Liver (tissue), 10 donors: ENCODE measurements at places on chromosomes 13 and 19.
A peak's percentile ranks its signal among the peaks of the same experiment; 100 is the strongest.

DNA sequence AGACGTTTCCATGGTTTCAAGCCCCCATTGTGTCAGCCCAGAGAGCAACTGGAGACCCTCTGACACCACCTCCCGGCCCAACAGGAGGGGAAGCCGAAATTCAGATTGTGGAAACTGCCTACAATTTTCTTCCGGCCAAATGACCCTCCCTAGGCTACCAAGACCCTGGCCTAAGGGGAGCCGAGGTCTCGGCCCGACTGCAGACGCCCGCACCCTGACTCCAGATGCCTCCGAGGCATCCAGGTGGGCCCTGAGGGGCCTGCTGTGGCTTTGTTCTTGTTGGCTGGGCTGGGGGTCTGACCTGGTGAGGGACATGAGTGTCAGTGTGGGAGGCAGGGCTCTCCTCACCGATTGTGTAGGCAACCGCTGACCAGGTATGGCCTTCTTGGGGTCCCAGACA lies 9.6 kb downstream of the MEX3D start:
- no peak for DNase-seq

DNA sequence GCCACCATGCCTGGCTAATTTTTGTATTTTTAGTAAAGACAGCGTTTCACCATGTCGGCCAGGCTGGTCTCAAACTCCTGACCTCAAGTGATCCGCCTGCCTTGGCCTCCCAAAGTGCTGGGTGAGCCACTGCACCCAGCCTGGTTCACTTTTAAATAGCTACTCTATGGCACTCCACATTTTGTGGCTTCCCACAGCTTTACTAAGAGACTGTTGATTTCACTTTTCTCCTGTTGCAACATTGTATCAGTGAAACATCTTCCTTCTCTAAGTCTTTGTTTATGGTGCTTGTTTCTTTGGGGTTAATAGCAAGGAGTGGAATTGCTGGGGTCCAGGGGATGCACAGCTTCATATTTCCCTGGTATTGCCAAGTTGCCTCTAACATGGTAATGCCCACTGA lies 12.3 kb downstream of the TMEM38A start:
- no peak for DNase-seq

DNA sequence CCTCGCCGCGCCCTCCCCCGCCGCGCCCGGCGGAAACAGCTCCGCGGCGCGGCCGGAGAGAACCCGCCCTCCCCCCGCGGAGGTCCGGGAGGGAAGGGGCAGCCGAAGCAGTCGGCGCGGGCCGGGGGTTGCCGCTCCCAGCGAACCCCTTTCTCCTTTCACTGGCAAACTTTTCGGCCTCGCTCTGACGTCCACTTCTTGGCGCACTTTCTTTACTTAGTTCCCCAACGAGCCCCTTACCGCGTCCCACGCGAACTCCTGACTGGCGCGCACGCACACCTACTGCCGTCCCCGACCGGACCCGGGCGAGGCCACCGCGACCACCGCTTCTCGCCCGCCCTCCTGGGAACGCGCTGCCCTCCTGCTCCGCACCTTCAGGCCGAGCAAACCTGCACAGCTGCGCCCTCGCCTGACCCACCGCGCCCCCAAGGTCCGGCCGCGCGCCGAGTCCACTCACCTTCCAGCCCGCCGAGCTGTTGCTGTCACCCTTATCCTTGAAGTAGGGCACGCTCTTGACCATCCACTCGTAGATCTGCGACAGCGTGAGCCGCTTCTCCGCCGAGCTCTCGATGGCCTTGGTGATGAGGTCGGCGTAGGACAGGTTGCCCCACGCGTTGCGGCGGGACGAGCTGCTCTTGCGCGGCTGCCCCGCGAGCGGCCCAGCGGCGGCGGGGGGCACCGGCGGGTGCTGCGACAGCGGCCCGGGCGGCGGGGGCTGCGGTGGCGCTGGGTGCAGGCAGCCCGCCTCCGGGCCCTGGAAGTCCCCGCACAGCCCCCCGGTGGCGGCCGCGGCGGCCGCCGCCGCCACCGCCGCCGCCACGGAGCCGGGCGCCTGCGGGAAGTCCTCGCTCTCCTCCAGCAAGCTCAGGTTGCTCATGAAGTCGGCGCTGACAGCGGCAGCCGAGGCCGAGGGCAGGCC lies 1.1 kb downstream of the FOXO1 start:
- peak; percentile 50 for DNase-seq

DNA sequence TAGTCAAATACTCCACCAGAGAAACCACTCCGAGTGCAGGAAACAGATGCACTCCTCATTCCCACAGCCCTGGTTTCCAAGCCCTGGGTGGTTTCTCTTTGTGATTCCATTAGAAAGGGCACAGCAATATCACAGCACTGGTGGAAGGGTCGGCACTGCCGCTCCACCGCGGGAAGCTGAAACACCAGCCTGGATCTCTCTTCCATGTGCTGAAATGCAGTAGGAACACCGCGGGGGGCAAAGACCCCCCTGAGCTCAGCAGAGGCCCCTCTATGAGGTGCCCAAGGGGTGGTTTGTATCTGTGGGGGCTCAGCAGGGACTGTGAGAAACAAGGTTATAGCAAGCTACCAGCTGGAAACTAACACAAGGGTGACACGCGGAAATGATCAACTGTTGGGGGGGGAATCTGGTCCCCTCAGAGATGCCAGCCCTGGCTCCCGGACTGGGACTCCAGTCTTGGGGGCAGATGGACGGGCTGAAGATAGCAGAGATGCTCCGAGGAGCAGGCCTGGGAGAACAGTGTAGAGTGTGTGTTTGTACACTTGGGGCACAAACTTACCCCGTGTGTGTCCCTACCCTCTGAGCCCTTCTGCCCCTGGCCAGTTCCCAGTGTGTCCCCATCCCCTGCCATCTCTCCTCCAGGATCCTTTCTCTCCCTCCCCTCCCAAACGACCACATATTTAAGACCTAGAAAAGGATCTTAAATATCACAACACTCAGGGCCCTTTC lies 1.8 kb downstream of the ZFR2 start:
- DNase-seq: no peak

DNA sequence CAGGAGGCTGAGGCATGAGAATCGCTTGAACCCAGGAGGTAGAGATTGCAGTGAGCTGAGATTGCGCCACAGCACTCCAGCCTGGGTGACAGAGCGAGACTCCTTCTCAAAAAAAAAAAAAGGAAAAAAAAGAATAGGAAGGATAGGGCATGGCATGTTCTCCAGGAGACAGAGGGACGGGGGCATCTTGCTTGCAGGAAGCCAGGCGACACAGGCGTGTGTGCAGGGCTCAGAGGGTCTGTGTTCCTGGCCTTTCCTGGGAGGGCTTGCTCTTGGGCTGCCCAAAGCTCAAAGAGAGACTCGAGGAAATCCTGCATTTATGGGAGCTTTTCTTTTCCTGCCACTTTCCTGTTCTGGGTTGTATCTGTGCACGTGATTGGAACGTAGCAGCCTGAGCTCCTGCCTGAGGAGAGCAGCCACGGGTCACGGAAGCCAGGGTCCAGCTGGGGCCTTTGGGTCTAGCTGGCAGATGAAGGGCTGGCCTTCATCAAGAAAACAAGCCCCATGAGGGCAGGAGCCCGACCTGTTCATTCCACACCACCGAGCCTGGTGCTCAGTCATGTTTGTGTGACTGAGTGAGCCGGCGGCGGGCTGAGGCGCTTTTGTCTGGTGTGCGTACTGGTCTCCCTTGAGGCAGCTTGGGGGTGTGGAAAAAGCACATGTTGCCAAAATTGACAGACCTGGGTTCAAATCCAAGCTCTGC lies 44.5 kb downstream of the CAPN12 start:
- no peak for DNase-seq

- no peak for DNase-seq
These were observed 15.2 kb upstream of the C1QTNF9B start for GRCh38 chr13:23912469-23912868.

GRCh38 chr19:2423071-2423914 lies 4.1 kb downstream of the TIMM13 start:
- no peak for DNase-seq

DNA sequence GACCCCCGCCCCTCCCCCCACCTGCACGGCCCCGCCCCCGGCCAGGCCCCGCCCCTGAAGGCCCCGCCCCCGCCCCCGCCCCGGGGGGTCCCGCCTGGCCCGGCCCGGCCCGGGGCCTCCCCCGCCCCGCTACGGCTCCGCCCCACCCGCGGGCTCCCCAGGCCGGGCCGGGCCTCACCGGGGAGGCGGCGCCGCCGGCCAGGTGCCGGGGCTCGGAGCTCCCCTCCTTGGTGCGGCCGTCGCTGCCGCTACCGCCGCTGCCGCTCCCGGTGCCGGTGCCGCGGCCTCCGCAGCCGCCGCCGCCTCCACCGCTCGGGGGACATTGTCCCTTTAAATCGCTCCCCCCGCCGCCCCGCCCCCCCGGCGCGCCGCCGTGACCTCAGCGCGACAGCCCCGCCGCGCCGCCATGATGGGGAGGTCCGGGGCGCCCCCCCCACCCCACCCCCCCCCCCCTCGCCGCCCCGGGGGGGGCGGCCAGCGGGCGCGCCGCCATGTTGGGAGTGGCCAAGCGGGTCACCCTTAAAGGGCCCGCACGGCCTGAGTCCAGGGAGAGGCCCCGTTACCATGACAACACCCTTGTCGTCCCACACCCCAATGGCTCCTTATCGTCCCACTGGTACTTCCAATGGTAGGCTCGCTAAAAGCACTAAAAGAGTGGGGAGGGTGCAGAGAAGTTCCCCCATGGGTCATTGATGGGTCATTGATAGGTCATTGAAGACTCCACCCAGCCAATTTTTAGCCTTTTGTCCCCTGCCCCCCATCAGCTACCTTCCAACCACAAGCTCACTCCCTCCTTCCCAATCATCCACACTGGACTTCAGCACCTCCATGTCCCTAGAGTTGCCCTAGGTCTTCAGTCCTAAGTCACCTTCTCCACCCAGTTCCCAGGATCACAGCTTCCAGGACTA lies at the start of gene WIZ:
WIZ (minus strand) TSS at position 337 of the 908 bp plus-strand sequence. CDS start 1,649 bp downstream, outside the sequence.
- DNase-seq: peak; percentile 89

DNA sequence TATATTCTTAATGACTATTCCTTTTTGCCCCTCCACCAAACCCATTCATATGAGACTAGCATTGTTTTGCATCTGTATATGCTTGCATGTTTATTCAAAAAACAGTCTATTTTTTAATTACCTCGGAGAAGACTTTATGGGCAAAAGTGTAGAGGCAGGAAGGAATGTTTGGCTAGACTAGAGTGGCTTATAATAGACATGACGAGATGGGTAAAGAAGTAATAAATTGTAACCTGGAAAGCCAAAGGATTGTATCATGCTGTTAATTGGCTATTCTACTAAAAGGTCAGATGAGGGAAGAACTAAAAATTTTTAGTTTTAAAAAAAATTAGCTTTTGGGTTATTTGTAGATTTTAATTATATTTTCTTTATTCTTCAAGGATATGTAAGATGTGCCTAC lies 91.1 kb downstream of the FNDC3A start:
- DNase-seq: no peak

GRCh38 chr13:40271271-40271885 lies 395.1 kb downstream of the FOXO1 start:
- DNase-seq: no peak

DNA sequence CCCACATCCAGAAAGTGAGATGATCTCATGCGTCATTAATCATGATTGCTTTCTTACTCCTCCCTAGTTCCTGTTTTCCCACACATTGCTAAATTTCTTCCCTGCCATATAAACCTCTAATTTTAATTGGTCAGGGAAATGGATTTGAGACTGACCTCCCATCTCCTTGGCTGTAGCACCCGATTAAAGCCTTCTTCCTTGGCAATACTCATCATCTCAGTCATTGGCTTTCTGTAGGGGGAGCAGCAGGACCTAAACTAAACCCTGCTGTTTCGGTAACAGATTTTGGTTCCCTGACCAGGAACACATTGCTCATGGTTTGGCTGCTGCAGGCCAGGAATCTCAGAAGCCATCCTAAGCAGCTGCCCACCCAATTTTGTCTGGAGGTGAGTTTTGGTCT lies 61.7 kb downstream of the SPRYD7 start:
- no peak for DNase-seq

DNA sequence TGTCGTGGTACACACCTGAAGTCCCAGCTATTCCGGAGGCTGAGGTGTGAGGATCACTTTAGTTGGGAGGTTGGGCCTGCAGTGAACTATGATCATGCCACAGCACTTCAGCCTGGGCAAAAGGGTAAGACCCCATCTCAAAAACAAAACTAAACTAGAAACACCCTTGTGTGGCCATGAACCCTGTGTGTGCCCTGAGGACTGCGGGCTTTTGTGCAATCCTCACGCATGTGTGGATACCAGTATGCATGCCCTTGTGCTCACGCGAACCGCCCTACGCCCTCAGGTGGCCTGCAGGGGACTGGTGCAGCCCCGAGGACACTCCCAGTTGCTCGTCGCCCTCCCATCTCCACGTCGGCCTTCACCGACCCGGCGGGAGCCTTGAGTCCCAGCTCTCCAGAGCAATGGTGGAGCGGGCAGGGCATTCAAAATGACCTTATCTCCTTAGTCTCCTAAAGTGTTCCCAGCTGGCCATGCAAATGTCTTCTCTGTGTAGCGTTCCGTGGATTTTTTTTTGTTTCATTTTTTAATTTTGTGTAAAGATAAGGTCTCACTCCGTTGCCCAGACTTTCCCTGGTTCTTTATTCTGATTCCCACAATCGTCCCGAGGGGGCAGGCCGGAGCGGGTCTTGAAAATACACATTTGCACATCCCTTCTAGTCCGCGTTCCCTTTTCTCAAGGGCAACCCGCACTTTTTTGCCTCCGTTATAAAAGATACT lies 868 bp upstream of the EGLN2 start:
- peak; percentile 73 for DNase-seq

DNA sequence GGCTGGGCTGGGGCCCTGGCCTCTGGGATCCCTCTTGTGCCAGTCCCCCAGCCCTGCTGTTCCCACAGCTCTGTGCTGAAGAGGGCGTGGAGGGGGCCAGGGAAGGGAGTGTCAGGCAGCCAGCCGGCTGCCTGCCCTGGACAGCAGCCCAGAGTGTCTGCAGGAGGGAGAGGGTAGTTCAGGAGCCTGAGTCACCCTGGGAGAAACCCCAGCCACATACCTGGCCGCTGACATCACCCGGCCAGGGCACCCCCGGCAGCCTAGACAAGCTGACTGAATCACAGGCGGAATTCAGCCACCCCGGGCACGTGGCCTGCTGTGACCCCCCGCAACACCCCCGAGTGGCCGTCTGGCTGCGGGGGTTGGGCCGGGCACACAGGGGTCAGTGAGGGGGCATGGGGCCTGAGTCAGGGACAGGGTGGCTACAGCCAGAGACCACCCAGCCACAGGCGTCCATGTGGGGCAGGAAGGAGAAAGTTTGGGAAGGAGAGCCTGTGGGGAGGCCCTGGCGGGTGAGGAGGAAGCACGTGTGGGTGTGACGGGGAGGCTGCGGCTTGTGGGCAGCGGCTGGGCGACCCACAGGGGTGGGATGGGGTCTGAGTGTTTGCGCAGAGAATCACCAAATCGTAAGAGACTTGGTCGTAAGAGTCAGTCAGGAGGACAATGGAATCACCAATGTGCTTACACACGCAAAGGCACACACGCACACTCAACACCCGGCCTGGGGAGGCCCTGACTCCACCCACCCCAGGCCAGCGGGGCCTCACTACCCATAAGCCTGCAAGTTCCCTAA lies 11.9 kb upstream of the FOSB start:
- peak; percentile 52 for DNase-seq

GRCh38 chr19:11053817-11054195 lies 35.5 kb upstream of the LDLR start:
- no peak for DNase-seq

GRCh38 chr13:100175078-100175802 lies 86.3 kb downstream of the PCCA start:
- no peak for DNase-seq
